ENCODE measurements at places on chromosomes 7 and 10.

GRCh38 chr7:71267734-71268469 lies 136.0 kb downstream of the GALNT17 start:
- DNase-seq: no peak

DNA sequence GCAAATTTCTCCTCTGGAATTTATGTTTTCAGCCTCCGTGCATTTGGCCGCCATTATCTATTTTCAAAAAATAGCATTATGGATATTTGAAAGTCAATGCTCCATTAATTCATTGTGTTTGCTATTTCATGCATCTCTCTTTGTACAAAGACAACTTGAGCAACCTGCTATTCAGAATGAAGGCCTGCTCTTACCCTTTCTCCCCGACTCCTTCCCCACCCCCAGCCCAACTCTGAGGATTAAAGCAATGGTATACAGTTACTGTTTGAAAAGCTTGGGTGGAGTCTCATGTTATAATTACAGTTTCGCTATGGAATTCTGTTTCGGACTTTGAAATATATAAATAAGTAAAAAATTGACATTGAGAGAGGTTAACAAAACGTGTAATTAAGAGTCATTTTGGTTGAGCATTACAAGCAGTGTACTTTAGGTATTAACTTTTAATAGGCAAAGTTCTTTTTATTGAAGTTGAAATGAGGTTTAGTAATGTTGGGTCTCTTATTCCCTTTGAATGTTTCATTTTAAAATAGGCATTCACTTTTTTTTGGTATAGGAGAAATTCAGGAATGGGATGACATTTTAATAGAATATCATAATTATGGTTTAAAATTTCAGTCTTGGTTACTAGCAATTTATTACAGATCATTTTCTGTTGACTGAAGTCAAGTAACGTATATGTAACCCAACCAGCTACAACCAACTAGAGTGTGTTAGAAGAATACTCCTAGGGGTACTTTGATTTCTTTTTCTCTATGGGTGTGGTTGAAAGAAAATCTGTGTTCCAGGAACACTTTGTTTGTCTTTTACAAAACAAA lies 93.1 kb downstream of the ARID5B start:
- no peak for DNase-seq

- DNase-seq: no peak
Measured at GRCh38 chr10:62585211-62585775, 211.1 kb downstream of the ZNF365 start.

DNA sequence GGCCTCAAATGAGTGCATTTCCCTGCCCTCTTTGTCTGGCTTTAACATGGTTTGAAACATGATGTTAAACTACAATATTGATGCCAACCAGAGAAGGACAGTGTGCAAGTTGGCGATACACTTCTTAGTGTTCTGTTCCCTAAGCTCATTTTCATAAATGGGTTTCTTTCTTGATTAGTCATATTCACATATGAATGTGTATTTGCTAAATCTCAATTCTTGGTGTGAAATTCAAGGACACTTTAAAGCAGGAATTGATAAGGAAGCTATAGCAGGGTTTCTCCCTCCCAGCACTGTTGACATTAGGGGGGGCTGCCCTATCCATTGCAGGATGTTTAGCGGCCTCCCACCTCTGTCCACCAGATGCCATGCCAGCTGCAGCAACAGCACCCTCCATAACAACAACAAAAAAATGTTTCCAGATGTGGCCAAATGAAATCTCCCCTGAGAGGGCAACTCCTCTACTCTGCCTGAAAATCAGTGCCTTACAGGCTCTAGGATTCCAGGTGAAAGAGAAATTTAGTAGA lies 13.1 kb downstream of the CCNY start:
- no peak for DNase-seq

DNA sequence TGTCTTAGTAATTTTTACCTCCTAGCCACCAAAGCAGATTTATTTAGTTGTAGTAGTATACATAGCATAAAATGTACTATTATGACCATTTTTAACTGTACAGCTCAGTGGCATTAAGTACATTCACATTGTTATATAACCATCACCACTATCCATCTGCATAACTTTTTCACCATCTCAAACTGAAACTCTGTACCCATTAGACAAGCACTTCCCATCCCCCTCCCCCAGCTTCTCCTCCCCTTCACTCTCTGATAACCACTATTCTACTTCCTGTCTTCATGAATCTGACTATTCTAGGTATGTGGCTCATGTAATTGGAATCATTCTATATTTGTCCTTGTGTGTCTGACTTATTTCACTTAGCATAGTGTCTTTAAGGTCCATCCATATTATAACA lies 71.9 kb downstream of the MRPL32 start:
- DNase-seq: no peak

GRCh38 chr7:4650433-4651047 lies 31.6 kb upstream of the FOXK1 start:
- DNase-seq: no peak

DNA sequence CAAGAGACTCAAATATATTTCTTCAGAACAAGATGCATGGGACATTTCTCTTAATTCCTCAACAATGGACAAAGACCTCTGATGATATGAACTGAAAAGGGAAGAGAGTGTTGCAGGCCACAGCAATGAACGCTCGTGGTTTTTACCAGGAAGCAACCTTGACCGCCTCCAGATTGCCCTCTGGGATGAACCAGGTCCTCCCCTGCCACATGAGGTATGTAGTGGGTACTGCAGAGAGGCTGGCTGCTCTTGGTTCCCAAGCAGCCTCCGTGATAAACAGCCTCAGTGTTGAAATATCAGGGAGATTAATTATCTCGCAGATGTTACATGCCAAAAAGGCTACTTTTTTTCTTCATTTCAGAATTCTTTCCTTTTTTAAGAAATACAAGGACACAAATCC lies 338.8 kb downstream of the ELMO1 start:
- DNase-seq: no peak

DNA sequence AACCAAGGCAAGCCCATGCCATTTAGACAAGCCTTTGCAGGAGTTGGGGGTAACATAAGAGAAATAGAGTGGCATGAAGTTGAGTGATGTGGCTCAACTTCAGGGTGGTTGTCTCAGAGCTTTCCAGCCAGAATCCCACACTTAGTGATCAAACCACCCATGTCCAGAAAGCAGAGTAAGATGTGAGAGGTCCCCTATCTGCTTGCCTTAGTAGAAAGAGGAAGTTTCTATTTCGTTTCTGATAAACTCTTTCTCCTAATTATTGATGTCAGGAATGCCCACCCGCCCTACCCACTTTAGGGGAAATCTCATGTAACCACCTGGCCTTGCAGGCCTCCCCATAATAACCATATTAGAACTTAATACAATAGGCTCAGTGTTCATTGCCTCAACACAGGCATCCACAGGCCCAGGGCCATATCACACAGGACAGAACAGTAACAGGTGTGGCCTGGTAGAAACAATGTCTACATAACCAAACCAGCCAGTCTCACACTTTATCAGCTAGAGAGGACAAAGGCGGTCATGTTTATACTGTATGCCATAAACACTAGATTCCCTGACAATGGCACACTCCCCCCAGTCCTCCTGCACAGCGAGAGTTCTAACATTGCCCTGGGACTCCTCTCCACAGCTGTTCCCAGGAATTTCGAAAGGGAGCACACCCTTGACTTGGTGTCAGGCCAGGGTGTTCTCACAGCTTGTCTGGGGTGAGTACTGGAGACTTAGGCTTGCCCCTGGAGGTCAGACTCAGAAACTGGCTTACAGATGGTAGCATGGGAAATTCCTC lies 364.4 kb downstream of the CXCL12 start:
- DNase-seq: no peak

- no peak for DNase-seq
Measured at GRCh38 chr10:126671402-126671975, 996 bp upstream of the C10orf90 start.

DNA sequence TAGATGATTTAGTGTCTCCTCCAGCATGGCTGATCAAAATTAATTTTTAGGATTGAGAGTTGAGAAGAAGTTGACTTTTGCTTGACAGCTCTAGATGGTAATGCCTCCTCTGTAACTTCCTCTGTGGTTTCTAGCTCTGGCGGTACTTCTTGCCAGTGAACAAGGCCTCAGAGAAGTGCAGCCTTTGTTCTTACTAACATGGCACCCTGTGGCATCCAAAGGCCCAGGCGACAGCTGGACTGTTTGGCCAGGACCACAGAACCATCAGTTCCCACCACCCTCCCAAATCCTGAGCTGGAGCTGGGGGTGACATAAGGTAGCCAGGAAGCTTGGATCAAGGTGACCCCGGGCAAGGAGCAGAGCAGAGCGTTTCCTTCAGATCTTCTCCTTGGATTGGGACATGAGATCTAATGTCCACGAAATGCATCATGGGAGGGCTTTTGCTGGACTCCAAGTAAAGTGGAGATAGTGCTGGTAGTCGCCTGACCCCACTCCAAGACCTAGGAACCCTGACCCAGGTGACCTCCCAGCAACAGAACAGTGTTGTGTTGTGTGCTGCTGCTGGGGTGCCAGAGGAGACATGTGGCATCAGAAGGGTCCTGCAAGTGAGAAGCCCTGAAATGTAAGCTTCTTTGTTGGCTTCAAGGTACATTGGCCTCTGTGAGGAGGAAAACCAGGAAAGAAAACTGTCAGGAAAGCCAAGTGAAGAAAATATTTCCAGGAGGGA lies 41.8 kb downstream of the APBB1IP start:
- no peak for DNase-seq

GRCh38 chr10:3135006-3135405 lies 37.6 kb downstream of the PITRM1 start:
- no peak for DNase-seq

- peak; percentile 91 for DNase-seq
Measured at GRCh38 chr7:116582806-116583444, 58.1 kb downstream of the CAV1 start.

- DNase-seq: no peak
Measured at GRCh38 chr7:39617005-39617404, 6.4 kb upstream of the RALA start.
